ENCODE measurements at places on chromosomes 4 and X. TPM values are rescaled to one million over a fixed set of nuclear protein-coding genes. Genes with fewer than 3 reads are reported as not detected.

GRCh38 chr4:173360587-173361221, 10.1 kb upstream of the SAP30 start:
- no peak for DNase-seq

GRCh38 chr4:142407596-142407995, 438.5 kb downstream of the INPP4B start:
- no peak for DNase-seq

- DNase-seq, result no peak
These were observed 3.8 kb upstream of the DCAF4L1 start for GRCh38 chr4:41977709-41978108.

- DNase-seq, result no peak
These were observed 424.2 kb downstream of the PDGFC start for GRCh38 chr4:156547439-156547838.

DNA sequence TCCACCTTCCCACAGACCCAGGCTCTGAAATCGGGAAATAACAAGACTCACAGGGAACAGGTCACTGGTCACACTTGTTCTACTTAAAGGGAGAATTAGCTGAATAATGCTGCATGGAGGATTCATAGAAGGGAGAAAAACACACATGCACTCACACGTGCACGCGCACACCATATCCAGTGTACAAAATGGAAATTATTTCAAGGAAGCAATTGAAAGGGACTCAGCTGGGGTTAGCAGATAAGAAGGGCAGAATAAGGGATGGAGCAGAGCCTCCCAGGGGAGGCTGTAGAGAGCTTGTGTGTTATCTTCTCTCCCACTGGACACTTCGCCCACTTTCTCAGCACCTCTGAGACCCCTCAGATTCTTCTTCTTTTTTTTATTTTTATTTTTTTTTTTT, 10.3 kb downstream of the GABRQ start:
- no peak for DNase-seq

DNA sequence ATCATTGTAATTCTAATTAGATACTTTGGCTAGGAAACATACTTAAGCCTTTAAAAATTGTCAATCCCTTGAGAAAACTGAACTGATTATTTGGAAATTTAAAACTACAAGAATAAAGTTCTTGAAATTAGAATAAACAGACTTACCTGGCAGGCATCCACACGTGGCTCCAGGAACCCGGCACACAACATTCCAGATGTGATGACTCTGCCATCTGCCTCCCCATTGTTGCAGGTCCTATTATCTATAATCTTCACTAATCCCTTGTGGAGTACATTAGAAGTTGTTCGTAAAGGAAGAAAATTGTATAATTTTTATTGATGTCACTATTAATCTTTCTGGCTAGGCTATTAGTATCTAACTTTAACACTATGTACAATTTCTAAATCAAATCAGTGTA, 16.2 kb upstream of the GNRHR start:
- DNase-seq, result no peak

DNA sequence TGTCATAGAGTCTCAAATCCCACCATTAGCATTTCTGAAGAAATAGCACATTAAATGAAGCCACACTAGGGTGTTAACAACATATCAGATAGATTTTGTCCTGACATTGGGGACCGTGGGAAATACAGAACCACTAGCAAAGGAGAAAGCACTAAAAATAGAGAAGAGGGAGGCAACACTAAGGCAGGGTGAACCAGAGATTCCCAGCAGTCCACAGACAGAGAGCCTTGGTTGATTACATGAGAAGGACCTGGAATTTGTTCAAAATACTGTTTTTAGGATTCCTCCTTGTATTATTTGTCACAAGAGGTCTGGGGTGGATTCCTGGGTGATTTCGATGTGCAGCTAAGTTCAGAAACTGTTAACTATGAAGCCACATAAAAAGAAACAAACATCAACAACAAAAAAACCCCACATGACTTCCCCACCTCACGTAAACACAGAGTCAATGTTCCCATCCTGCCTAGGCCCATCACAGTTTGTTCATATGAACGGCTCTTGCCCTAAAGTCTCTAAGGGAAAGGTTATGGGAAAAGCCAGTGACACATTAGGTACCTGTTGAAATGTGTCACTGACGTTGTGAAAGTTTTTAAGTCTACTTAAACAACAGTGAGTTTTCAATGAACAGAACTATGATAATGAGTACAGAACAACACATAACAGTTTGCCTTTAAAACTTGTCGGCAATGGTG, 23.6 kb upstream of the GRSF1 start:
- no peak for DNase-seq

DNA sequence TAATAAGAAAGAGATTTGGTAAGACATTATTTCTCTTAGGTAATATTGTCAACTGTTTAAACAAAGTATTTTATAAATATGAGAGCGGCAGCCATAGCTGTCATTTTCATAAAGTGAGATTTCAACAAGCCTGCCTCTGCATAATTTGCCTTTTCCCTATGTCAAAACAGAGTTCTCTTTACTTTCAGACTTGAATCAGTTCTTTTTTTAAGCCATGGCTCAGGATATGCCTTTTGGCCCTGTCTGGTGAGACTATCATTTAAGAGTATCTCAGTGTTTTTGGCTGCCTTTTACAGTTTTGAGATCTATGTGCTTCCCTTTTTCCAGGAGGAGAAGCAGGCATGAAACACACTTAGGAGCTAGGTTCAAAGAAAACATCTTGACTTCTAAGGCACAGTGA, 7.5 kb upstream of the GUCY1A1 start:
- DNase-seq, result no peak

SH2D1A gene
- total RNA-seq, result 1.2 TPM

- no peak for DNase-seq
These were observed 1038.2 kb downstream of the TECRL start for GRCh38 chr4:63371001-63371400.

GRCh38 chr4:1508161-1509160, 102.2 kb upstream of the NKX1-1 start:
- DNase-seq, result peak; percentile 45

DNA sequence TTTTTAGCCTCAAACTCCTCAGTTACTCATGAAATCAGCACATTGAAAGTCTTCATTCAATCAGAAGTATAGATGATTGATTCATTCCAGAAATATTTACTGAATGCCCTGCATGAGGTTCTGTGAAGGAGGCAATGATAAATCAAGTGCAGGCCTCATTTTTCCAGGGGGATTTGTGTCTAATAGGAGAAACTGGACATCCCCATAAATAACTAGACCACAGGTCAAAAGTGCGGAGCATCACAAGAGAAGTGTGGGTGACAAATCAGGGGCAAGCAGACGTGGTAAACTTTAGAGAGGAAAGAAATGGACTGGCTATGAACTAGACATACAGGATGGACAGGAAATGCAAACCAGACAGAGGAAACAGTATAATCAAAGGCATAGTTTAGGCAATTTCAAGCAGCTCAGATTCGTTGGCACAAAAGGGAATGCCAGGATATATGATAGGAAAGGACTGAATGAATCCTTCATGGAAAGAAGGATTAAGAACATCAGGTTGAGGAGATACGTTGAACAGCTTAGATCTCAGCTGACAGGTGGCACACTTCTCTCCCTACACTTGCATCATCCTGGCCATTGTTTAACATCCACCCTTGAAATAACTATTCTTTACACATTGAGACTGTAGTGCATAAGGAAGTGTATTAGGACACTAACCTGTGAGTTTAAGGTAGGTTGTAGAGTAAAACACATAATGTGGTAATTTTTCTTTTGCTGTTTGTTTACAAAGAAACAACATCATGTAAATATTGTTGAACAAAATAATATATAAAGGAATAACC, 69.6 kb upstream of the RASGEF1B start:
- no peak for DNase-seq

- no peak for DNase-seq
These were observed 523.3 kb downstream of the SMARCA1 start for GRCh38 chrX:129000018-129000417.

DNA sequence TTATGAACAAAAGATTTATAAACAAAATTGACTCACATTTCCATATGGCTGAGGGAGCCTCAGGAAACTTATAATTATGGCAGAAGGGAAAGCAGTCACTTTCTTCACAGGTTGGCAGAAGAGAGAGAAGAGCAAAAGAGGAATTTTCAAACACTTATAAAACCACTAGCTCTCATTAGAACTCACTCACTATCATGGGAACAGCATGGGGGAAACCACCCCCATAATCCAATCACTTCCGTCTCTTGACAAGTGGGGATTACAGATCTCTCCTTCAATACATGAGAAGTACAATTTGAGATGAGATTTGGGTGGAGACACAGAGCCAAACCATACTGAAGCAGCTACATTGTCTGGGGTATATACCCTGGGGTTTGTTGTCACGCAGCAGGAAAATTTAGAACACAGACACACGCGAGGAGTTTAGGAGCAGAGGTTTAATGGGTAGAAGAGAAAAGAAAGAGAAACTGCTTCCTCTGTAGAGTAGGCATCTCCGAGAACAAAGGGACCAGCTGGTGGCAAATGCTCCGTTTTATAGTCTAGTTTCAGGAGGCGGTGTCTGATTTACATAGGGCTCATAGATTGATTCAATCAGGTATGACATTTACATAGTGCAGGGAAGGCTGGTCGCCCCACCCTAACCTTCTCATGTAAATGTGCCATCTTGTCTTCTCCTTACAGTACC, 2277.7 kb upstream of the AGA start:
- no peak for DNase-seq

- DNase-seq, result no peak
These were observed 7.6 kb downstream of the FAT4 start for GRCh38 chr4:125322366-125322730.

DNA sequence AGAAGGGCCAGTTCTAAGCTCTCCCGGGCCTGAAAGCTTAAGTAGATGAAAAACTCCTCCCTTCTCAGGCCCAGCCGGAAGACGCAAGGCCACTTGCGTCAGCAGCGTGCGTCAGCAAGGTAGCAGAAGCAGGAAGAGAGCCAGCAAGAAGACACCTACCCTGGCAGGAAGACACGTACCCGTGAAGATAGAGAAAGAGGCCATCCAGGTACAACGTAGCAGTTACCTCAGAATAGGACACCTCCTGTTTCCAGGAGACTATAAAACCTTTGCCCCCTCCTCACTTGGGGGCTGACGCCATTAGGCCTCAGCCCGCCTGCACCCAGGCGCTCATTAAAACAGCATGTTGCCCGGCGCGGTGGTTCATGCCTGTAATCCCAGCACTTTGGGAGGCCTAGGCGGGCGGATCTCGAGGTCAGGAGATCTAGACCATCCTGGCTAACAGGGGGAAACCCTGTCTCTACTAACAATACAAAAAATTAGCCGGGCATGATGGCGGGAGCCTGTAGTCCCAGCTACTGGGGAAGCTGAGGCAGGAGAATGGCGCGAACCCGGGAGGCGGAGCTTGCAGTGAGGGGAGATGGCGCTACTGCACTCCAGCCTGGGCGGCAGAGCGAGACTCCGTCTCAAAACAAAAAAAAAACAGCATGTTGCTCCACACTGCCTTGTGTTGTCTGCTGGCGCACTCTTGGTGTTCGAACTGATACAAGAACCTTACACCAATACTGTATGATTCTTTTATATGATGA, 242.7 kb upstream of the NWD2 start:
- DNase-seq, result no peak

CFAP47 gene
- 0.18 TPM for total RNA-seq

DNA sequence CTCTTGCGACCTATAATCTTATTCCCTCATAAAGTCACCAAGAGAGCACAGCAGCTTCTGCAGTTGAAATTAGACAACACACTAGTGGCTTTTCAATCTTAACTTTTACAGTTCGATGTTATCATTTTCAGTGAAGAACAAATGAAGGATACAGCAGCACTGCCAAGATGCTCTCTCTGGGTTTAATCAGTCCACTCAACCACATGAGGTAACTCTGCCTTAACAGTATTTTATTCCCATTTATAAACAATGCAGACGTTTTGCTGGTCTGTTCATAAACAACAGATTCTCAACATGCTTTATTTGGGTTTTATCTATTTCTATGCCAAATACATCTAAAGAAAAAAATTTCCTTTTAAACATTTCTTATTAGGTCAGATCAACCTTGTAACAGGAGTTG, 646.0 kb upstream of the FAM241A start:
- DNase-seq, result no peak

MEPE gene
- total RNA-seq, result not detected

DNA sequence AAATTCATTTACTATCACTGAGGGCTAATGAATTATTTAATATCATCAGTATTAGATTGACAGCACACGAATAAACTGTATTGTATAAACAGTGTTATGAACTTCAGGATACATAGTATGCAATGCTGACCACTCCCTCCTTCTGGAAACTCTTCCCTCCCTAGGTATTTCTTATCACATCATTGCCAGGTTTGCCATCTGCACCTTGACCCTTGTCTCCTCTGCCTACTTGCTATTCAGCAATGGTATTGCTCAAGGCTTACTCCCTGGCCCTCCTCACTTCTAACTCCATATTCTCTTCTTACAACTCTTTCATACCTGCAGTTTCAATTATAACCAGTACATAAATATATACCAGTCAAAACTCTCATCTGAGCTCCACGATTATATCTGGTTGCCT, 38.9 kb downstream of the ATP8A1 start:
- no peak for DNase-seq

PTTG2 gene
- 1.1 TPM for total RNA-seq

ADH7 gene
- not detected for total RNA-seq

CTPS2 gene
- total RNA-seq, result 17.0 TPM

POU3F4 gene
- not detected for total RNA-seq

RBMXL3 gene
- not detected for total RNA-seq

DNA sequence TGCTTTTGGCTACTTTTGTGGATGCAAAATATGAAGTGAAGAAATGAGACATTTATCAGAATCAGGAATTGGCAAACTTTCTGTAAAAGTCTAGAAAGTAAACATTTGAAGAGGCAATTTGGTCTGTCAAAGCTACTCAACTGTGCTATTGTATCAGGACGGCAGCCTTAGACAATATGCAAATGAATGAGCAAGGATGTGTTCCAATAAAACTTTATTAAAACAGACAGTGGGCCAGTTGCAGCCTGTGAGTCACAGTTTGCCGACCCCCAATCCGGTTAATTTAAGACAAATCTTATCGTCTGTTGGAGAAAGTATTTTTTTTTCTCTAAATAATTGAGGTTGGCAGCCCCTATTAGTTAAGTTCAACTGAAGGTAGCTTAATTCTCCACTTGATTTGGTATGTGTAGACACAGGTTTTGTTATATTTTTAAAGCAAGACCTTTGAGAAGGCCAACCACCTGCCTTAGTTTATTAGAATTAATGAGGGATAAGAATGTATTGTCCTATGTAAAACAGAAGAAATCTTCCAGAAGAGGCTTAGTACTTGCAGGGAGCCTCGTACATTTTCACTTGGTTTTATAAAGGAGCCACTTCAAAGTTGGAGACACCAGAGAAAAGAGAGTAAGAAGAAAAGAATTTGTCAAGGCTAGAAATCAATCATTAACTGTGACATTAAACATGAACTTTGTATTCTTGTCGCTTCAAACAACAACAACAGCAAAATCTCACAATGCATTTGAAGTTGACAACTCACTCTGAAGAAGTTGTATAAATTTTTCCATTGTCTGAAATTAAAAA, 81.6 kb upstream of the FAT1 start:
- no peak for DNase-seq
